Coronary artery (tissue), 2 donors: ENCODE measurements at places on chromosomes 6 and 20.

- DNase-seq, result no peak
Observed at GRCh38 chr6:379410-380181, 12.0 kb upstream of the IRF4 start.

GRCh38 chr6:157001716-157002115 lies 224.5 kb downstream of the ARID1B start:
- no peak for DNase-seq

GRCh38 chr6:65566117-65566516 lies 140.9 kb downstream of the EYS start:
- DNase-seq, result no peak

- DNase-seq, result no peak
Observed at GRCh38 chr6:44342489-44342888, at the start of gene SPATS1. SPATS1 (plus strand) TSS chr6:44342650; CDS start chr6:44343096, 446 bp downstream.

DNA sequence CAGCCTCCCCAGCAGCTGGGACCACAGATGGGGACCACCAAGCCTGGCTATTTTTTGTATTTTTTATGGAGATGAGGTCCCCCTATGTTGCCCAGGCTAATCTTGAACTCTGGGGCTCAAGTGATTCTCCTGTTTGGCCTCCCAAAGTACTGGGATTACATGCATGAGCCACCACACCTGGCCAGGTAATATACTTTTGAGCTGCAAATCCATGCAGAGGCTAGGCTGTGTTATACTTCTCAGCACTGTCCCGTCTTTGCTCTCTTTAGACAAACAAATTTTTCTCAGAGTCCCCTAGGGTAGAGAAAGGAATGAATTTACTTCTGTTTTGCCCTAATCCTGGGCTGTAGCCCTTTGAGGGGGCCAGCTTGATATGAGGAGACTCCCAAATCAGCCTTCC lies 13.4 kb upstream of the SCAF8 start:
- DNase-seq, result no peak

- no peak for DNase-seq
Observed at GRCh38 chr6:124903797-124904196, 58.4 kb upstream of the RNF217 start.

GRCh38 chr6:81401970-81402690 lies 350.4 kb downstream of the TENT5A start:
- DNase-seq, result no peak
